Bone marrow (tissue), 2 donors: ENCODE measurements at places on chromosomes 16 and 17.

DNA sequence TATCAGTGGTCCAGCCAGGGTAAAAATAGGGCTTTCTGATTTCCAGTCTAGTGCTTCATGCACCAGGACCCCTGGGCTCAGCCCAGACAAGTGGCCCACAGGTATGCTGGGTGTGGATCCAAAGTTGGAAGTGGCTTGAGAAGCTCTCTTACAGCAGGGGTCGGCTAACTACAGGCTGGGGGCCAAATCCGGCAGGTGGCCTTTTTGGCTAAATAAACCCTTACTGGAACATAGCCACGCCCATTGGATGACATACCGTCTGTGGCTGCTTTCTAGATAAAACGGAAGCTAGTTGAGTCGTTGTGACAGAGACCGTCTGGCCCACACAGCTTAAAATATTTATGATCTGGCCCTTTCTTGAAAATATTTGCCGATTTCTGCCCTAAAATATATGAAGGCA is 119.0 kb upstream of the CDC42EP4 start:
- peak; percentile 19 for DNase-seq

GRCh38 chr17:43315858-43316521 is 82.2 kb upstream of the RNU2-1 start:
- no peak for DNase-seq

GRCh38 chr17:76131051-76131691 is 9.9 kb downstream of the FOXJ1 start:
- no peak for DNase-seq

DNA sequence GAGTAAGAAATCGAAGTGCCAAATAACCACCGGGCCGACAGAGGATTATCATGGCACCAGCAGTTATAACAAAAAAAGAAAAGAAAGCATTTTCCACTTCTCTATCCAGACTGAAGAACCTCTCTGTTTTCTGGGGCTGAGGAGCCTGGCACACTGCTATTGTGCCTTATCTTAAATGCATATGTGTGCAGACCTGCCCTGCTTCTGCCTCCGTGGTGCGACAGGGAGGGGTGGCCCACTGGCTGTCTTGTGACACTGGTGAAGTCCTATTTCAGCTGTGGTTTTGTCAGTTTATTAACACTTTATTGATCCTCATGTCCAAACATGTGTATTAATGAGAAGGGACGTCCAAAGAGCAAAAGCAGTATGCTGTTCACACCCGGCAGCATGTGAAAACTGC is 55.4 kb downstream of the CDK5R1 start:
- DNase-seq: no peak

- DNase-seq: no peak
Observed at GRCh38 chr16:24430954-24431760, 108.2 kb upstream of the RBBP6 start.

GRCh38 chr17:47620503-47621245 is 29.0 kb upstream of the KPNB1 start:
- DNase-seq: no peak

DNA sequence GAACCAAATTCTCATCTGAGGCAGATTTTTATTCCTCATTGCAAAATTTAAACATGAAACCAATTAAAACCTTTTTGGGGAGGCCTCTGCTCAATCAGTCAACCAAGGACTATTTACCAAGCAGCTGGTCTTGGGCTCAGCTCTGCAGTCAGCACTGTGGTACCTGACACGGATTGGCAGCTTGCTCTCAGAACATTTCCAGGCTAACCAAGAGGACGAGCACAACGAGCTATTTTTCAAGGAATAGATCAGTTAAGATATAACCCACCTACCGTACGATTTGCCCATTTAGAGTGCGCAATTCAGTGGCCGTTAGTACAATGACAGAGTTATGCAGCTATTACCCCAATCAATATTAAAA is 26.4 kb upstream of the KLHDC4 start:
- no peak for DNase-seq

- DNase-seq: no peak
Observed at GRCh38 chr16:87951552-87952538, 611 bp downstream of the BANP start.

GRCh38 chr16:73483934-73484711 is 436.2 kb upstream of the ZFHX3 start:
- DNase-seq: no peak

GRCh38 chr17:13484020-13484419 is 117.7 kb downstream of the HS3ST3A1 start:
- DNase-seq: no peak

DNA sequence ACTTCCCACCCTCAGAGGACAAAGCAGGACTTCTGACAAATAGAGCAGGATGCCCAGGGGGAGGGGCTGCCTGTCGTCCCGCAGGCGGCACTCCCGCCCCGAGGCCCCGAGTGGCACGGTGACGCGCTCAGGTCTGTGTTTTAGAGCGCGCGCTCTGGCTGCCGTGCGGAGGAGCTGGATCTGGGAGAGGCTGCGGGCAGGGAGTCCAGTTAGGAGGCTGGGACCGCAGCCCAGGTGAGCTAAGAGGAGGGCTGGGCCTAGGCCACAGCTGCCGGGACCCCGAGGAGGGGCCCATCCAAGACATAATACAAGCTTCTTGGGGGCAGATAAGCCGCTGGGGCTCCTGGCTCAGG is 6.4 kb downstream of the DOC2A start:
- no peak for DNase-seq

- peak; percentile 25 for DNase-seq
Observed at GRCh38 chr17:5282642-5283217, 646 bp downstream of the RABEP1 start.

DNA sequence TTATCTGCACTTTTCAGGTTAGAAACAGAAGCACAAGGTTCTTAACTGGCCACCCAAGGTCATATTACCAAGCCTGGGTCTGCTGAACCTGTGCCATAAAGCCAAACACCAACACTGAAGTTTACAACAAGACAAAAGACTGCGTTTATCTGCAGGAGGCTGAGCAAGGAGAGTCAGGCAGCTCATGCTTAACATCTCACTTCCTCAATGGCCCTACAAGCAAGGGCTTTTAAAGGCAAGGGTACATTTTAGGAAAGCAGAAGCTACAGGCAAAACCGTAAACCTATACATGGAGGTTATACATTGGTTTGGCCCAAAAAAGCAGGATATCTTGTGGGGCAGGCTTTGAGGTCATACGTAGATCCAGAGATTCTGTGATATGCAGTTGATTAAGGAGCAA is 91.2 kb downstream of the GNAO1 start:
- no peak for DNase-seq

GRCh38 chr16:720990-721764 is at the start of gene ANTKMT:
Gene ANTKMT (plus strand): TSS chr16:721146. CDS start chr16:721275, 129 bp downstream.
- peak; percentile 46 for DNase-seq

DNA sequence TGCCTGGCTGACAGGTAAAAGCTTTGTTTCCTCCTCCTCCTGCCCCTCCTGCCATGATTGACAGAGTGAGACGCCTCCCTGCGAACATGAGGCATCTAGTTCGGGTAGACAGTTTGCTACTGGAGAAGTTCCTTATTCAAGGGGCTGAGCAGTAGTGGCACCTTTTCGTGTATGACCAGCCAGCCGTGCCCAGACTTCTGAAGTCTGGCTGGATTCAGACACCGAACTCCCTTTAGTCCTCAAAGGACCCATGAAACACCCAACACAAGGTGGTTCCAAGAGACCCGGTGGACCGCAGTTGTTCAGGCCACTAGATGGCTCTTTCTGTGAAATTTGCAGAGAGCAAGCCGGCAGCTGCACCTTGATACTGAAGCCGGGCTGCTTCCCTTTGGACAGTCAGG is 192.8 kb downstream of the XYLT1 start:
- no peak for DNase-seq

- no peak for DNase-seq
Observed at GRCh38 chr17:78159575-78160158, 8.7 kb upstream of the SYNGR2 start.

DNA sequence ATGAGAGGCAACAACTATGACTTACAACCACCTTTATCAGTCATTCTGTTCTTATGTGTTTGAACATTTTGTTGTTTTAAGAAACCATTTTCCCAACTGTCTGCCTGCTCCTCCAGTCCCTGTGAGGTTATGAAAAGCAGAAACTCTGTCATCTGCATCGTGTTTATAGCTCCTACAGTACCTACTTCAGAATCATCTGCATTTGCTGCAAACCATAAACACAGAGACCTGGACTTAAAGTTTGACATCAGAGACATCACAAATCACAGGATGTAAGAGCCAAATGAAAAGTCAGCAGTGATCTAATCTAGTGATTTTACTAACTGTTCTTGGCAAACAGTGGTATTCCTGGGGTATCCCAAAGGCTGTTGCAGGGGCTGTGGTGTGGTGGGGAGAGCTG is 55.2 kb downstream of the CDH11 start:
- no peak for DNase-seq

DNA sequence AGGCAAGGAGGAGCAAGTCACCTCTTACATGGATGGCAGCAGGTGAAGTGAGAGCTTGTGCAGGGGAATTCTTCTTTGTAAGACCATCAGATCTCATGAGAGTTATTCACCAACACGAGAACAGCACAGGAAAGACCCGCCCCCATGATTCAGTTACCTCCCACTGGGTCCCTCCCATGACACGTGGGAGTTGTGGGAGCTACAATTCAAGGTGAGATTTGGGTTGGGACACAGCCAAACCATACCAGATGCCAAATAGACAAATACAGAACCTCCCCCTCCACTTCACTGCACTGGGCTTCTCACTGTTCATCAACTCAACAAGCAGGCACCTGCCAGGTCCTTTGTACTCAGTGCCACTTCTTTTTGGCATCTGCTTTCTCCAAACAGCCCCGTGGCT is 100.2 kb downstream of the WSCD1 start:
- no peak for DNase-seq

DNA sequence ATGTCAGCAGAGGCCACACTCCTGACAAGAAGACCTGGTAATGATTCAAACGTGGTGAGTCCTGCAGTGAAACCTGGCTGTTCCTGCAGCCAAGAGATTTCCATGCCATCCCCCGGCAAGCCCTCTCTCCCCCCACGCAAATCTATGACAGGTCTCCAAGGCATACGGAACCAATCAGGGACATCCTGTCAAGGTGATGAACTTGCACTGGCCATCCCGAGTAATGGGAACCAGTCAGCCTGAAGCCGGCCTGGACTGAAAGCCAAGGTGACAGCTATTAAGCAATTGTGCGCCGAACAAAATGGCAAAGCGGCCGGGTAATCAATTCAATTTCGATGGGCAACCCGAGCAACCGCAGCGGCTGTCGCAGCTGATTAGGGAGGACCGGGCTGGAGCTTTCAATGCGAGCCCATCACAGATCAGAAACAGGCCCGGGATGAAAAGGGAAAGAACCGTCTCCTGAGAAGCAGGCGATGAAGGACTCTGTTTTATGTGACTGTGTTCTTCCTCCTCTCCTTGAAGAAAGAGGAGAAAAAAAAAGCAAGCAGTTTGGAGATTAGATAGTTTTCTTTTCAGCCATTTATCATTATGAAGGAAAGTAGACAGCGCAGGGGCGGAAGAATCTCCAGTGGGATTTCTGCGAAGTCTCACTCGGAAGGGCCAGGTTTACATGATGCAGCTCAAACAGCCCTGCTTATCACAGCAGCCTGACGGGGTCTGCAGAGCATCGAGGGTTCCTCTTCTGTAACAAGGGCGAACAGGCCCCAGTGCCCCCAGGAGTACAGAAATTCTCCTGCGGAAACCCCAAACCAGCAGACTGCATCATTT is 35.2 kb downstream of the TBX4 start:
- DNase-seq: no peak

DNA sequence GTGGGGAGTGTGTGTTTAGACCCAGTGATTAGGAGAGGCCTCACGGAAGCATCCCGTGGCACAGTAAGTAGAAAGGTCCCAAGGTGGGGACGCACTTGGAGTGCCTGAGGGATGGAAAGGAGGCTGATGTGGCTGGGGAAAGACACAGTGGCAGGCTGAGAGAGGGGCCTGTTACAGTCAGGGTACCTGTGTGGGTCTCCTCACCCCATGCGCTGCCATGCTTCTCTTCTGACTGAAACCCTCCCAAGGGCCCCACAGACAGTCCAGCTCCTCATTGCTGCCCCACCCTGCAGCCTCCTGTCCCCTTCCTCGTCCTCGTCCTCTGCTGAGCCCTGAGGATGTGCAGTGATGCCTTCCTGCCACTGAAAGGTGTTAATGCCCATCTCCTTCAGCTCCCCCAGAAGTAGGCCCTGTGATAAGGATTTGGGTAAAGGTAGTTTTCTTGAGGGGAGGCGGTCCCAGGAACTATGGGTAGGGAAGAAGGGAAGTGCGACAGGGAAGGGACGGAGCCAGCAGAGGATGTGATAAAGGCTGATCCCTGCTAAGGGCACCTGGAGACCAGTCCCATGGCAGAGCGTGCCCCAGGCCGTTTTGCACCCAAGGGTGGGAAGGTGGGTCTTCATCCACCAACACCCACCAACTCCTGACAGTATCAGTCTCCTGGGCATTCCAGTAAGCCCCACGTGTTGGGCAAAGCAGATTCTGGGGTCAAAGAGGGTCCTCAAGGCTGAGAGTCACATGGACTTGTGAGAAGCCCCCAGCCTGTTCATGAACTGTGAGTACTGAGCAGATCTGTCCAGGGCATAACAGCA is 237.2 kb downstream of the GSG1L start:
- DNase-seq: no peak

DNA sequence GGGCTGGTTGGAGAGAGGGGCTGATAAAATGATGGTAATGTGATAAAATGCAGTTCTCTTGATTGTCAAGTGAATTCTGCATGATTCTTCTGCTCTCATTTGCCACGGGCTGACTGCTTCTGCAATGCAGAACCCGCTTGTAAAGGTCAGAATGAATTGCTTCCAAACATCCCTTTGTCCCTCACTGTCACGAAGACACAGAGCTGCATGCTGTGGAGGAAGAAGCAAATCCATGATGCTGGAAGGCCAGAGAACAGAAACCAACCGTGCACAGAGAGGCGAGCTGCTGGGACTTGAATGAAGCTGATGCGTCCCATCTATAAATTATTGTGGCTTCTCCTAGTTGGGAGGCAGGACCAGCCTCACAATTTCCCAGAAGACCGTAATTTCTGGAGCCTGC is 171.6 kb downstream of the PRKCB start:
- no peak for DNase-seq

GRCh38 chr16:84650062-84650991 is 2.0 kb downstream of the KLHL36 start:
- DNase-seq: no peak

DNA sequence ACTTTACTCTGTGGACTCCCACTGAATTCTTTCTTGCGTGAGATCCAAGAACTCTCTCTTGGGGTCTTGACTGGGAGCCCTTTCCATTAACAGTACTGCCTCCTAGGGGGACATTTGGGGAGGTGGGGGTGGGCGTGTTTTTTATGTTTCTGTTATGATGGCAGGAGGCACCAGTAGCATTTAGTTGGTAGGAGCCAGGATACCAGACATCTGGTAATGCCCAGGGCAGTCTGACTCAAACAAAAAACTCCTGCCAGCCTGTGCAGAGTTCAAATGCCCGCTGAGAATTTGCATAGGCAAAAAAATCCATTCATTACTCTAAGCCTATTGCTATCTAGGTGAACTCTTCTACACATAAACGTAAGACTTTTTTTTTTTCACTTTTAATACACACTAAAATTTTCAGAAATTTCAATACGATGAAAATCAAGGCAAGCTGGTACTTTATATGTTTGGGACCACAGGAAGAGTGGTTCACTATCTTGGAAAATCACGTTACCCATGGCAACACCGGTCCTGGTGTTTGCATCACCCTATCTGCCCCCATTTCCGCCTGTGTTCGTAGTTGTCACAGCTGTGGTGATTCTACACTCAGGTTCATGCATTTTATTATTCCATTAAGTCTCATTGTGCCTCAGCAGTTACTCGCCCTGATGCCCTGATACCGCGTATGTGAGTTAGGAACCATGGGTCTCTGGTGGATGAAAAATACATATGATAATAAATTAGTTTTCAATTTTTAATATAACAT is 121.1 kb upstream of the XYLT1 start:
- no peak for DNase-seq
